Right renal pelvis (tissue), 4 donors: ENCODE measurements at places on chromosomes 12 and 14. TPM values are rescaled to one million over a fixed set of nuclear protein-coding genes. Genes with fewer than 3 reads are reported as not detected.

IGFBP6 gene
- 26.8 TPM for polyA plus RNA-seq

TECPR2 gene
- polyA plus RNA-seq, result 16.9 TPM

SMOC1 gene
- 1.9 TPM for polyA plus RNA-seq

DNA sequence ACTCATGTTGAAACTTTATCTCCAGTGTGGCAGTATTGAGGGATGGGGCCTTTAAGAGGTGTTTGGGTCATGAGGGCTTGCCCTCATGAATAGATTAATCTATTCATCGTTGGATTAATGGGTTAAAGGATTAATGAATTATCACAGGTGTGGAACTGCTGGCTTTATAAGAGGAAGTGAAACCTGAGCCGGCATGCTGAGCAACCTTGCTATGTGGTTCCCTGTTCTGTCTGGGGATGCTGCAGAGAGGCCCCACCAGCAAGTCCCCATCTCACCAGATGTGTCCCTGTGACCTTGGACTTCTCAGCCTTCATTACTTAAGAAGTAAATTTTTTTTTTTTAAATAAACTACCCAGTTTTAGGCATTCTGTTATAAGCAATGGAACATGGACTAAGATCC lies 109.6 kb downstream of the DYRK2 start:
- no peak for DNase-seq

- no peak for DNase-seq
These were observed 65.6 kb upstream of the RPL10L start for GRCh38 chr14:46717211-46717610.

- DNase-seq, result no peak
These were observed 337.5 kb downstream of the FLRT2 start for GRCh38 chr14:85867450-85867849.

GRCh38 chr14:20848955-20849570 lies 42.1 kb upstream of the RNASE3 start:
- no peak for DNase-seq

- DNase-seq, result no peak
These were observed 40.0 kb upstream of the RHOJ start for GRCh38 chr14:63164108-63164683.
